Activated T-cell treated with anti-CD3 and anti-CD28 coated beads, Interleukin-2, amount 50 U/mL, for 72 hours (primary cell): ENCODE measurements at places on chromosomes 16 and 17.

GRCh38 chr17:5877366-5877765 lies 192.8 kb upstream of the WSCD1 start:
- no peak for DNase-seq

DNA sequence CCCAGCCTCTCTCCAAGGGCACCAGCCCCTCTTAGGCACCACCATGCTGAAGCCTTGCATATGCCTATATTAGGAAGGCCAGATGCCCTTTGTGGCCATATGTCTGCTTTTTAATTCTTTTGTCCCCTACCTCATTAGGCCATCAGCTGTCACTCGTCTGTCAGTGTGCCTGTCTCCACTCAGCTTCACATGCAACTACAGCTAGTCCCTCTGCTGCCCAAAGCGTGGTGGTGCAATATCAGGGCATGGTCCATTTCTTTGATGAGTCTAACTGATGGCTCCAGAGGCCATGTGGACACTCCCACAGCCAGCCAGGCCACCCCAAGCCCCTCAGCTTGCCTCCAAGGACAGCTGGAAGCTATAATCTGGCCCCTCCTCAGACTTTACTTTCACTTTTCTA lies 36.3 kb downstream of the MYO18A start:
- DNase-seq = no peak

- no peak for DNase-seq
These were observed 13.0 kb downstream of the PIP4K2B start for GRCh38 chr17:38786372-38786771.

DNA sequence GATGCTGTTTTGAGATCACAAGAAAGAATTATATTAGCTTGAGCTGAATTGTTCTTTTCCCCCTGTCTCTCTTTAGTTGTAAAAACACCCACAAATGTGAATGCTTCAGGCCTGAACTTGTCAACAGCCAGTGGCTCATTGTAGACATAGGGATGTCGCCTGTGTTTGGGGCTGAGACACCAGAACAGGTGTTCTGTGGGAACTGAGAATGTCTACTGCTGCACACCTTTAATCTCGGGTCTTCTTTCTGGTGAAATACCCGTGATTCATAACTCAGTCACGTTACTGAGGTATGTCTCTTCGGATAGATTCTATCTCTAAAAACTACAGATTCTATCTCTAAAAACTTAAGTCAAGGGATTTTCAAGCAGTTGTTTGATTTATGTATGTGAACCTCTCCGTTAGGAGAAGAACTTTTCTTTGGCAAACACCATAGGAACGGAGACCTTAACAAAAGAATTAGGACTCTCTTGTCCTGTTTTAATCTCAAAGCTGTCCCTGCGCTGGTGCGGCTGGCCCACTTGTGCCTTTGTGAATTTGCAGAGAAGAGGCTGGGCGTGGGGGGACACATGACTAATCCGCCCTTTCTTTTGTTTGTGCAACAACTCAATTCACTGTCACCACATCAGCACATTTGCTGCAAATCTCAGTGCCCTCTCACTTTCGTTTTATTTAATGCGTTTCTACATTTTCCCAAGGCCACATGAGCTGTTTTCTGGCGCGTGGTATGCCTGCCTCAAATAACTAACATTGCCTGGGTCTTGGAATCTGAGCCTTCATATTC lies 643.0 kb downstream of the MAF start:
- DNase-seq = peak; percentile 53

DNA sequence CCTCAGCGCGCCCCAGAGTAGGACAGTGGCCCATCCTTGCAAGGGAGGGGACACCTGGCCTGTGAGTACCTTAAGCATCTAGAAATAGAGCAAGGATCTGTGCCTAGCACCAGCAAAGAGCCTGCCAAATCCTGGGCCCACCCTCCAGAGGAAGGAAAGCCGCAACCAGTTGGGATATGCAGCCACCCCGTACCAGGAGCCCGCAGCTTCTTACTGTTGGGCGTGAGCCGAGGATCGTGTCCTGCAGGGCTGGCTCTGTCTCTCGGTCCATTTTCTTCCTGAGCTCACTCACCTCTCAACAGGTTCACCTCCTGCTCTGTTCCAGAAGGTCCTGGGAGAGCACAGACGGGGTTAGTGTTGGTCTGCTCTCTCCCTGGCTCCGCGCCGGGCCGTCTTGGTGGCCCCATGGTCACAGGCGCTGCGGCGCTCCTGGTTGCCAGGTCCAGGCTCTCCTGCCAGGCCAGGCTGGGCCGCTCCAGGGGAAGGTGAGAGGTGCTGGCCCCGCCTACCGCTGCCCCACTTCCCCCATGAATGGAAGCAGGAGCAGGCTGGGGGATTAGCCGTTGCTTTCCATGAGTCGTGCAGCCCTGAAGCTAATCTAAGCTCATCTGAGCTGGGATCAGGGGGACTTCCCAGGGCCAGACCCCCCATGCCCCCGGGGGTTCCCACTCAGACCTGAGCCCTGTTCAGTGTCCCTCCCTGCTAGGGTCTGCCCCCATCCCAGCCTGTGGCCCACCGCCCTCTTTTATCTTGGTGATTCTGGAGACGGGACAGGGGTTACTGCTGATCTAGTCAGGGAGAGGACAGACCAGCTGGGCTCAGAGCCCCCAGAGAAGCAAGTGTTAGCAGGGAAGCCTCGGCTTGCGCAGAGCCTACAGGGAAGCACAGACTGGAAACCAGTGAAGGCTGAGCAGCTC lies 12.7 kb downstream of the ENDOV start:
- no peak for DNase-seq

- DNase-seq = no peak
These were observed 14.7 kb downstream of the GSPT1 start for GRCh38 chr16:11901091-11901490.

GRCh38 chr17:33385133-33385532 lies 92.0 kb upstream of the ASIC2 start:
- no peak for DNase-seq

GRCh38 chr17:76873856-76874255 lies 5.7 kb downstream of the MGAT5B start:
- DNase-seq = no peak

GRCh38 chr16:87274794-87275193 lies 42.4 kb downstream of the C16orf95 start:
- no peak for DNase-seq

DNA sequence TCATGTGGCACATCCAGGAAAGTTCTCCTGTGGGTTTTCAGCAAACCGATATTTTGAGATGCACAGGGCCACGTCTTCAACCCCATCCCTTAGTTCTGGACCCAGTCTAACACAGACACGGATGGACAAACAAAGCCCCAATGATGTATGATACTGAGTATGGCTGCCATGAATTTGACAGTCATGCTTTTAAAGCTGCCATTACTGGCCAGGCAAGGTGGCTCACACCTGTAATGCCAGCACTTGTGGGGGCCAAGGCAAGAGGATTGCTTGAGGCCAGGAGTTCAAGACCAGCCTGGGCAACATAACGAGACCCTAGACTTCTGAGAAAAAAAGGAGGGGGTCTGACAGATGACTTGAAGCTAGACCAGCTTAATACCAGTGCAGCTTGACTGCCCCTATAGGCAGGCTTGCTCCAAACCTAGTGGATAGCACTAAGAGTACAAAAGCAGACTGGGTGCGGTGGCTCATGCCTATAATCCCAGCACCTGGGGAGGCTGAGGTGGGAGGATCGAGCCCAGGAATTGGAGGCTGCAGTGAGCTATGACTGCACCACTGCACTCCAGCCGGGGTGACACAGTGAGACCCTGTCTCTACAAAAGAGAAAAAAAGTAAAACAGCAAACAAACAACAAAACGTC lies 10.8 kb upstream of the ZNF629 start:
- no peak for DNase-seq

DNA sequence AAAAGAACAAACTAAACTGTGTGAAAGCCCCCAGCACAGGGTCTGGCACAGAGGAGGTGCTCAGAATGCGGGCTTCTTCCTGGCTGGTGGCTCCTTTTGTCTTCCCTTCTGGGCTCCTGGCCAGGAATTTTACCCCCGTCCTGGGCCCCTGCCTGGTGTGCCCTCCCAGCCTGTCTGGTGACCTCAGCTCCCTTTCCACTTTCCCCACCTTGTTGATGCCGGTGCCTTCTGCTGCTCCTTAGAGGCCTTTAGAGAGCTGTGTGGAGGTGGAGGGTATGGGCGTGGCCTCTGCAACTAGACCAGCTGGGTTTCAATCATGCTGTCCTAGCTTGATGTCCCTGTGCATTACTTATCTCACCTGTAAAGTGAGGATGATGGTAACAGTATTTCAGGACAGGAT lies 16.8 kb downstream of the PIRT start:
- no peak for DNase-seq

DNA sequence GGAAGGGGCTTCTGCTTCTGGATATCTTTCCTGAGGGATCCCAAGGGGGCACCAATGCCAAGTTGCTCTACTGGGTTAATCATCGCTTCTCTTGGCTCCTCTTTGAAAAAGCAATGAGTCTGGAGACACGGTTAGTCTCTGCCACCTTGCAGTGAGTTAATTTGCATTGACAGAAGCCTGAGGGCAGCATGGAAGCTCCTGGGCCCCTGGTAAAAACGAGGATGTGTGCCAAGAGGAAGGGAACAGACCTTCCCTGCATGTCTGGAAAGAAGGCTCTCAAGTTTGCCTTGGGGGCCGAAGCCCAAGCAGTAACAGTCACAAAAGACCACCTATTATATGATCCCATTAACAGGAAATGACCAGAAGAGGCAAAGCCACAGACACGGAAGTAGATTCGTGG lies 86.7 kb downstream of the IRX5 start:
- no peak for DNase-seq

GRCh38 chr17:38730526-38731379 lies 612 bp downstream of the CISD3 start:
- no peak for DNase-seq

DNA sequence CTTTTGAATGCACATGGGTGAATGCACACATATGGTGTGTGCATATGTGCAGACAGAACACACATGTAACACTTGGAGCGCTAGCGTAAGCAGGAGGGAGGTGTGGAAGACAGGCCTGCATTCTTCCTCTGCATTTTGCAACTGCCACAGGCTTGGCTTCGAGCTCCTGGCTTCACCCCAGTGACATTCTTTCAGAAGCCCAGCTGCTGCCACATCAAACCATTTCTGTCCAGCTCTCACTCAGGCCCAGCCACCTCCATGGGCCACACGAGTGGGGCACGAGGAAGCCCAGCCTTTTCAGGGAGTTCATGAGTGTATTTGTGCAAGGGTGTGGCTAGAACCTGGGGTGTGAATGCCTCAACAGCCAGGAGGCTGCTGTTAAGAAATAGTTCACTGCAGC lies 18.8 kb downstream of the LGALS3BP start:
- no peak for DNase-seq

- no peak for DNase-seq
These were observed 3.3 kb upstream of the CES1 start for GRCh38 chr16:55836158-55836611.

GRCh38 chr17:67868176-67868575 lies 42.9 kb downstream of the BPTF start:
- no peak for DNase-seq

- no peak for DNase-seq
These were observed 16.3 kb downstream of the LIG3 start for GRCh38 chr17:34996422-34997285.

GRCh38 chr17:55410722-55411462 lies 10.7 kb downstream of the MMD start:
- no peak for DNase-seq

DNA sequence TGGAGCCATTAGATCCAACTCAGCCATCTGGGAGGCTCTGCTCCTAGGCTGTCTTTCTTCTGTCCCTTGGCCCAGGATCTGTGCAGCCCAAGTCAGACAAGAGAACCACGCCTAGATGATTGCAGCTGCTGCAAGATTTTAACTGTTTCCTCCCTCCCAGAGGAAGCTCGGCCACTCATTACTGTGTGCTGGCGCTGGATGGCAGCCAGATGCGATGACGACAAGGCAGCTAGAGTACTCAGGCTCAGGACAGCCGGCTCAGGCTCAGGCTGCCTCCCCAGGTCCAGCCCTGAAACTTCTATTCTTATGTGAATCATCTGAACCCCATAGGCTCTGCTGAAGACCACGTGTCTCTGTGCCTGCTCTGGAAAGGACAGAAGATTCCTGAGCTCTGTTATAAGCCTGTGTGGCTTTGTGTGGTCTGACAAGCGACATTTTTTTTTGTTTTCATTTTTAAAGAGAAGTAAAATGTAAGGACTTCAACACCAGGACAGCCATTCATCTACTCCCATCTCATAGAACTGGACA lies 32.1 kb upstream of the FBXW10B start:
- peak; percentile 48 for DNase-seq

DNA sequence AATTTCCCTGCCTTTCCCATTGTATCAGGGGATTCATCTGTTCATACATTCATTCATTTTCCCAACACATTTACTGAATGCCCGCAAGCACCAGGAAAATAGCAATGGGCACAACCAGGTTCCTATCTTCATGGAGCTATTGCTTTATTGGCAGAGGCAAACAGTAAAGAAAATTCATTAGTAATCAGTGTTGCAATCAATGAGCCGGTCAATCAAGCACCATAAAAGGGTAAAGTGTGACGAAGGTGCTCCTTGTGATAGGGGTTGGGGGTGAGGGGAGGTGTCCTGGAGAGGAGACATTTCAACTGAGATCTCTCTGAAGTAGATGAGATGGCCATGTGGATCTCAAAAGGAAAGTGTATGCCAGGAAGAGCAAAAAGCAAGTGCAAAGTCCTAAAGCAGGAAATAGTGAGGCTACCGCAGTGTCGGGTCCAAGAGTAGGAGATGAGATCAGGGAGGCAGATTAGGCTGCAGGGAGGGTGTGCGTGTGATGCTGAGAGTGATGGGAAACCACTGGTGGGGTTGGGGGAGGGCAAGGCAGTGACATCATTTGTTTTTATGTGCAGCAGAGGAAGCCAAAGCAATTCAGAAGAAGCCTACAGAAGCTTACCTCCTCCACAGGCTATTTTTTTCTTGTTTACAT lies 28.4 kb downstream of the CDH13 start:
- DNase-seq = peak; percentile 86

DNA sequence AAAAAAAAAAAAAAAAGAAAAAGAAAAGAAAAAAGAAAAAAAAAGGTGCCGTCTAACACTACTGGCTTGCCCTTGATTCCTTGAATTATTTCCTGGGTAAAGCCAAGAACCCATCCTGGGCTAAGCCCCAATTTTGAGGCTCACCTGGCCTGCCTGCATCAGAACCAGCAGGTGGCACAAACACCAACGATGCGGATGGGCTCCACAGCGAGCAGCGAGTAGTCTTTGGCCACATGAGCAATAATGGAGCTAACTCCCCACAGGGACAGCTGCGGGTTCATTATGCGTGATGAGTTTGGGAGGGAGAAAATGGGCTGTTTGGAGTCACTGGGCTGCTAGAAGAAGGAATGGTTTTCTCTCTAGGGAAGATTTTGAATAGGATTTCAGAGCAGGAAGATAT lies 91.1 kb downstream of the ASIC2 start:
- no peak for DNase-seq

- no peak for DNase-seq
These were observed 361.0 kb downstream of the WWOX start for GRCh38 chr16:78460428-78460827.

DNA sequence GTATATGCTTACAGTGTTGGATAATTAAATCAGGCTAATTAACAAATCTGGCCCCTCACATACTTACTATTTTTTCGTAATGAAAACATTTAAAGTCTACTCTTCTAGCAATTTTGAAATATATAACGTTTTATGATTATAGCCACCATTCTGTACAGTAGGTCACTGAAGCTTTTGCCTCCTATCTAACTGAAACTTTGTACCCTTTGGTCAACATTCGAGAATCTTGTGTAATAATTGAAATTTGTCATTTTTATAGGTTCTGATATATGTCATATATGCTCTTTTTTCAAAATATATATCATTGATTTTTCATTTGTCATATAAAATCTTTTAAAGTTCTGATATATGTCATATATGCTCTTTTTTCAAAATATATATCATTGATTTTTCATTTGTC lies 12.7 kb downstream of the PHKB start:
- DNase-seq = no peak

GRCh38 chr16:20774703-20775362 lies 11.0 kb downstream of the ACSM3 start:
- peak; percentile 63 for DNase-seq
